Brain pericyte (primary cell): ENCODE measurements at places on chromosomes 2 and 18.

DNA sequence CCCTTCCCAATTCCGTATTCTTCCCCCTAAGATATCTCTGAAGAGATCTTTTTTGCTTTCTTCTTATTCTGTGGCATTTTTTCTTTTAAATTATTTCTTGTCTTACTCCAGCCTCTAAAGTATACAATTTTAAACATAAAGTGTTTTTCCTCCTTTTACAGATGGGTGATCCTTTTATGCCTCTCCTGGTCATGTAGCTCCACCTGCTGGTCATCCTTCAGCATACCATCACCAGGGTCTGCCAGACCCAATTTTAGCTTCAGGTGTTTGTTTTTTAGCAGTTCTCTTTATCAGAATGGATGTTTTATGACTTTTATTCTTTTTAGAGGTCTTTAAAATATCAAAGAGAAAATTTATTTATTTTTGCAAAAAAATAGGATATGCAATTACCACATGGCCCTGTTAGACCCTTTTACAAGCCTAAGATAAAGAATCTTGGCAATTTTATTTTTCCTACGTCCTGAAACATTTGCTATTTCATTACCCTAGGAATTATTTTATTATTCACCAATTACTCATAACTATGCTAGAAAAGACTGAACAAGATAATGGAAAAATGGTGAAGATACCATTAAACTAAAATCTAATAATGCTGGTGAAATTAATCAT is 55.5 kb downstream of the PIGN start:
- peak; percentile 7 for DNase-seq

GRCh38 chr2:4020153-4020552 is 316.8 kb downstream of the DCDC2C start:
- DNase-seq, result no peak

DNA sequence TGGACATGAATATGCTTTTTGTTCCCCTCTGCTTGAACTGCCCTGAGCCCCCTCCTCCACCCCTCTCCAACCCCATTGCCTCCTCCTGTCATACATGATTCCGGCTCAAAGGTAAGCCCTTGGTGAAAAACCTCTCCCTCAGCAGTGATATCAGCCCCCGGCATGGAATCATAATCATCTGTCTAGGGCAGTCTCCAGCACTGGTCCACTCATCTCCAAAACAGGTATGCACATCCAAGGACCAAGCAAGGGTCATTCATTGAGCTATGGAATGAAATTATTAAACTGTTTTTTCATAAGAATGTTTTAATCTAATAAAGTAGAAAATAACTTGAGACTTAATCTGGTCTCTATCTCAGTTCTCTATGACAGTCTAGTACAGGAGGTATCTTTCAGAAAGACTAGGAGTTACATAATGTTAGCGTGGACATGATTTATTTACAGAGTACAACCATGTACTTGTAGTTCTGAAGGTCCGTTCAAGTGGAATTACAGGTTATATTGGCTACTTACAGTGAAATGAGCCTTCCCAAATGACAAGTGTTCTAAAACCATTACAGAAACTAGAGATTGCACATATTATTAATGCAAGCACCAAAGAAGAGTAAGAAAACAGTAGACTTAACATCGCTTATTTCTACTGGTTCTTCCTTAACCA is 75.2 kb downstream of the ACVR1 start:
- no peak for DNase-seq

GRCh38 chr2:110735366-110735765 is 3.0 kb downstream of the ACOXL start:
- no peak for DNase-seq

- DNase-seq, result no peak
Observed at GRCh38 chr2:38233231-38233983, 143.7 kb downstream of the ATL2 start.

GRCh38 chr2:217866457-217866856 is 136.3 kb downstream of the TNS1 start:
- DNase-seq, result no peak

DNA sequence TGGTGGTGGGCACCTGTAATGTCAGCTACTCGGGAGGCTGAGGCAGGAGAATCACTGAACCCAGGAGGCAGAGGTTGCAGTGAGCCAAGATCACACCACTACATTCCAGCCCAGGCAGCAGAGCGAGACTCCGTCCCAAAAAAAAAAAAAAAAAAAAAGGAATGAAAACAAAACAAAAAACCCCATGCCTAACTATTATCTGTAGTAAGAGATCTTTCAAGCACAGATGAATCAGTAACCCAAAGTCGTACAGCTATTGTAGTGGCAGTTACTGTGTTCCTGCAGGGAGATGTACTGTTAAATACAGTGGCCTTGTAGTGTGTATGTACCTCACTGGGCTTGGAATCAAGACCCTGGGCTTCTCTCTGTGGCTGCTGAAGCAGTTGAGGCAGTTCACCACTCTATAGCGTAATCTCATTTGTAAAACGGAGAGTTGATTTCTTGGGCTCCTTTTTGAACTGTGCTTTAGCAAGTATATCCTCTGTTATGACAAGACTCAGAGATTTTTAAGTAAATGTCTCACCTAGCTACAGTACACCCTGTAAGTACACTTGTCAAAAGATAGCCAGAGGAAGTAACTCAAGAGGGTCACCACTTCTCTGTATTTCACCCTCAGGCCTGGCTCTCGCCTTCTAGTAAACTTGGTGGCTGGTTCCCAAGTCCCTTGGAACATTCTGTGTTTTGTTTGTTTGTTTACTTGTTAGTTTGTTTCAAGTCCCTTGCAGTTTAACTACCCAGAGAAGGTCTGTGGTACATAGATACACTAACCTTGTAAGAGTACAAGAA is 109.6 kb upstream of the FOSL2 start:
- no peak for DNase-seq

DNA sequence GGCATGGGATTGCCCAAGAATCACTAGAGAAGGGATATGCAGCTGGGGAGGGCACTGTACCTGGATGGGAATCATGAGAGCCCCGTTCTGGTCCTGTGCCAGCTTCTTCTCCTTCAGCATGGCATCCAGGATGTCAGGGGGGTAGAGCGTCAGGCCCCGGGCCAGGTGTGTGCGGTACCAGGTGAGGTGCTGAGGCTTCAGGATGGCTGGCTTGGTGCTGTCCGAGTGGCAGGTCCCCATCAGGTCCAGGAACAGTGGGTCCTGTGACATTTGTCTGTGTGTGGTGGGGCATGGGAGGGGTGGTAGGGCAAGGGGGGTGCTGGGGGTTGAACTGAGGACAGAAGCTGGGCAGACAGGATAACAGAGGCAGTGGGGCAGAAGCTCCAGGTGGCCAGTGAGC is 13.2 kb downstream of the CFAP65 start:
- DNase-seq, result no peak

DNA sequence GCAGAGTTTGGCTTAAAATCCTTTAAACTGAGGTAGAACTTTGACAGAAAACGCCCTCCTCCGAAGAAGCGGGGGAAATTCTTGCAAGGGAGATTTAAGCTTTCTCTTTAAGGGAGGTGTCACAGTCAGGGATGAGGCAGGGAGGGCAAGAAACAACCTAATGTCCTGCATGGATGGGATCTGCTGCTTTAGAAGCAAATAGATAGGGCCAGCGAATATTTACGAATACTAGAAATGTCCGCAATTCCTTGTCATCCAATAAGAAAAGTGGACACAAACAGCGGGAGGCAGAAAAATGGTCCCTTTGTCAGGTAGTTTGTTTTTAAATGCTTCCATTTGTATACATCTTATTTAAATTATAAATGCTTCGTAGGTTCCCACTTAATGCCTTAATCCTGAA is 12.0 kb downstream of the MEIS1 start:
- DNase-seq, result no peak

GRCh38 chr2:236163471-236164200 is 4.5 kb downstream of the GBX2 start:
- no peak for DNase-seq

DNA sequence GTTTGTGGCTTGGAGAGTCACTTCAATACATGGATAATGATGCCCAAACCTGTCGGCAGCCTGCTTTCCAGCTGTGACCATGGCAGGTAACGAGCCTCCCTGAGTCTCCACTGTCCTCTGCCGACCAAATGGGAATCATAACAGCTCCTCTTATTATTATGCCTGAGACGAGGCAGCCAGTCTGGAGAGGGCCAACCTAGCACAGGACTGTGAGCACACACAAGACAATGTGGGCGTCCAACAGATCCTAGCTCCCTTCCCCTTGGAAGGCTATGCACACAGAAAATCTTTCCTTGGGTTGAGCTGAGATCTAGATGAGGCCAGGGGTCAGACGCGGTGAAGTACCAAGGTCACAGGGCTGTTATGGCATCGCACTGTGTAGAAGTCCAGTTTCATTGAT is 890 bp upstream of the SLC4A3 start:
- DNase-seq, result no peak

DNA sequence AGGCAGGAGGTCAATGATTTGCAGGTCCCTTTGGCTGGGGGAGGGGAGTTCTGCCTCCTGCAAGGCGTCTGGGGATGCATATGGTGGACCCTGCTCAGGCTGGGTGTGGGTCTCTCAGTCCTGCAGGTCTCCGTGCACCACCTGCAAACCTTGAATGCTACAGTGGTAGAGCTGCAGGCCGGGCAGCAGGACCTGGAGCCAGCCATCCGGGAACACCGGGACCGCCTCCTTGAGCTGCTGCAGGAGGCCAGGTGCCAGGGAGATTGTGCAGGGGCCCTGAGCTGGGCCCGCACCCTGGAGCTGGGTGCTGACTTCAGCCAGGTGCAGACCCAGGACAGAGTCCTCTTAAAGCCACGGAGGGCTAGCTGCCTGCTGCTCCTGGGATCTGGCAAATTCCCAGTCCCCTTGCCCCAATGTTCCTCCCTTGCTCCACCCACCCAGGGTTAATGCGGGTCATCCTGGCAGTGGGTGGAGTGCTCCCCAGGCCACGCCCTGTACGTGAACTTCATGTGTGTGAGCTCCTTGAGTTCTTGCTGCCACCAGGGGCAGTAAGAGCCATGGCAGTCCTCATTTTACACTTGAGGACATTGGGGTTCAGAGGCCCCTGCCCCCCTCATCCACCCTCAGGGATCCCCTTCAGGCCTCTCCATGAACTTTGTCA is 3.1 kb downstream of the PROM2 start:
- DNase-seq, result no peak

DNA sequence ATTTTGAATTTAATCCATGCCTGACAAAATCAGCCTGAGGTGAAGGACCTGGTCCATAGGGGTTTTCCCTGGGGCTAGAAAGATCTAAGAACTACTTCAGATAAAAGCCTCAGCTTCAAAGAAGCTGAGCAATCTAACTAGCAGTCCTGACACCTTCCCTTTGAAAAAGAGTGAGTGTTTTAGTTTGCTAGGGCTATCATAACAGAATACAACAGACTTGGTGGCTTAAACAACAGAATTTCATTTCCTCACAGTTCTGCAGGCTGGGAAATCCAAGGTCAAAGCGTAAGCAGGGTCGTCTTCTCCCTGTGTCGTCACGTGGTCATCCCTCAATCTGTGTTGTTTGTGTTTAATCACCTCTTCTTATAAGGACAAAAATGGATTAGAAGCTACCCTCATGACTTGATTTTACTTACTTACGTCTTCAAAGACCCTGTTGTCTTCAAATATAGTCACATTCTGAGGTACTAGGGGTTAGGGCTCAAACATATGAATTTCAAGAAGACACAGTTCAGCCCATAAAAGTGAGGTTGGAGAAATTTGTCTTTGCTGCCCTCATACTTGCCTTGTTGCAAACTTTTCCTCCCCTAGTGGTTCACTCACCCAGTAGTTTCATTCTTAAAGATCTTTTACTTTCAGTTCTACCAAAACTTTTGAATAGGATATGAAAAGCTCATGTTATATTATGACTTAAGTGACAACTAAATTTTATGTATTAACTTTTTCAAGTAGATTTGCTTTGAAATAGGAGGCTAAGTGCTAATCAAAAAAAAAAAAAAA is 673.8 kb downstream of the ARHGAP15 start:
- no peak for DNase-seq

DNA sequence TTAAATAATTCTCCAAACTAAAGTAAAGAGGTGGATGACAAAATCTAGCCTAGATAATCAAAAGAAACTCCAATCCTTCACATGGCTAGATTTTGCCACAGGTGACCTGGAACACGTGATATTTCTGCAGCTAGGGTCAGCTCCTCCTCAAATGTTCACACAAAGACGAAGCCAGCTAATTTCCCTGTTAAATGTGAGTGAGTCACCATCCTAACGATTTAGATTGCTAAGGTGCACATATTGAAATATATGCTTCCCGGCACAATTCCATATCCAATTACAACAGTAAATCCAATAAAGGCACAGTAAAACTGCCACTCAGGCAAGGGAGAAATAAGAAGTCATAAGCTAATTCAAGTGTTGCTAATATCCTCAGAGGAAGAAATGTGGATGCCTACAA is 28.7 kb downstream of the IKZF2 start:
- no peak for DNase-seq

GRCh38 chr2:216015722-216016464 is 2.5 kb upstream of the MREG start:
- DNase-seq, result no peak

GRCh38 chr2:213559053-213559452 is 274.8 kb downstream of the SPAG16 start:
- no peak for DNase-seq

DNA sequence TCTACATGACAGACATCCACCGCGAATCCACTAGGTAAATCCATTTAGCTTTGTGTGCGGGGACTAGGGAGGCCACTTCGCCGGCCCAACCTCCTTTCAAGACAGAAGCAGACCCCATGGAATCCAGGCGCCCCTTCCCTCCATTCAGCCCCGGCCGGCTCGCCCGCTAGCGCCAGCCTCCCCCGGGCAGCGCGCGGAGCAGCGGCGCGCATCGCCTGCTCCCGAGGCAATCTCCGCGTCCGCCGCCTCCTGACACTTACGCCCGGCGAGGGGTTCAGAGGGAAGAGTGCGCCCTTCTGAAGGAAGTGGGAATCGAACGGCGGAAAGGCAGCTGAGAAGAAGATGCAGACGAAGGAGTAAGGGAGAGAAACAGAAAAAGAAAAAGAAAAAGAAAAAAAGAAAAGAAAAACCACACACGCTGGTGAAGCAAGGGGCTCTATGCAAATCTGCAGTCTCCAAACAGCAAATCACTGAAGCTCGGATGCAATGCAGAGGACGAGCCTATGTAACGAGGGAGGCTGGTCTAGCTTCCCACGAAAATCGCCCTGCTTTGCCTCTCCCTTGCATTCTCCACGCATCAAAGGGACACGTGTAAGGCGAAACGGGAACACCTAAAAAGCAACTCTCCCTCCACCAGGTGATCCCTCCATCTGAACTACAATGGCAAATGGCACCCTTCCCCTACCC is 684.4 kb downstream of the NRXN1 start:
- no peak for DNase-seq

GRCh38 chr2:61074100-61074499 is 8.4 kb downstream of the SANBR start:
- DNase-seq, result no peak
